Tibial nerve (tissue), 4 donors: ENCODE measurements at places on chromosomes 4 and X.

GRCh38 chrX:115017455-115017854 lies at the start of gene IL13RA2:
TSS of gene IL13RA2 (minus strand) at chrX:115017616. CDS start at chrX:115017269, 347 bp downstream.
- no peak for DNase-seq

DNA sequence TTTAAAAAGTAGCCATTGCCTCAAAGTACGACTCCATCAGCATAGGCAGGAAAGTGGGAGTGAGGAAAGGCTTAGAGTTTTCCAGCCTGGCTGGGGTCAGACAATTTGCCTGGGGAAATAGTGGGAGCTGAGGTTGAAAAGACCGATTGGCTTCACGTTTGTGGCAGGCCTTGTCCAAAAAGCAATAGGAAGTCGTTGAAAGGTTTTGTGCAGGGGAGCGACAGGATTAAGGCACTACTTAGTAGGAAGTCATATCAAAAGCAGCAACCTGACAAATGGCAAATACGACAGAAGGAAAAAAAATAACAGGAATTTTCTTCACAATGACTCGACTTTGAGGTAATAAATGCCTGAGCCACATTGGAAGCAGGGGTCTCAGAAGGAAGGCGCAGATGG lies 691 bp upstream of the EREG start:
- no peak for DNase-seq

GRCh38 chr4:123396307-123397143 lies at the start of gene SPRY1:
TSS of gene SPRY1 (plus strand) at chr4:123396795. CDS start at chr4:123401592, 4,797 bp downstream.
- peak; percentile 87 for DNase-seq

DNA sequence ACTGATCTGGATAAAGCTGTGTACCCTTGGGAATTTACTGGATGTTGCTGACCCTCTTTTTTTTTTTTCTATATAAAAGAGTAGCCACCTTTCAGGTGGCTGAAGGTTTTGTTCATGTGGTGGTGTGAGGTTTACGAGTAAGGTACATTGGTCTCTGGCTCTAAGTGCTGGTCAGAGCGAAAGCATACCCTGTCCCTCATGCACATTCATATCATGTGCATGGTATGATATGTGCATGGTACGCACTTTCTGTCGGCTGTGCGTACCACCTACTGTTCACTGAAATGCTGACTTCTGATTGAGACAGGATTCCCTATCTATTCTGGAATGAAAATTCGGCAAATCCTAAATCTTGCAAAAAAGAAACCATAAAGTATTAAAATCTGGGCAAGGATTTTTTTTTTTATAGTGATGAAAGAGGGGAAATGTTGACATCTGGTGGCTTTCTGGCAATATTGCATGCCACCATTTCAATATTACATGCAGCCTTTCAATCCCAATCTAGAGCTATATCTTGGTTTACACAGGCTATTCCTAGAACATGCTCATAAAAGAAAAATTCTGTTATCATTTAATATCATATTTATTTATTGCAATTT lies 32.8 kb downstream of the FAM149A start:
- no peak for DNase-seq

DNA sequence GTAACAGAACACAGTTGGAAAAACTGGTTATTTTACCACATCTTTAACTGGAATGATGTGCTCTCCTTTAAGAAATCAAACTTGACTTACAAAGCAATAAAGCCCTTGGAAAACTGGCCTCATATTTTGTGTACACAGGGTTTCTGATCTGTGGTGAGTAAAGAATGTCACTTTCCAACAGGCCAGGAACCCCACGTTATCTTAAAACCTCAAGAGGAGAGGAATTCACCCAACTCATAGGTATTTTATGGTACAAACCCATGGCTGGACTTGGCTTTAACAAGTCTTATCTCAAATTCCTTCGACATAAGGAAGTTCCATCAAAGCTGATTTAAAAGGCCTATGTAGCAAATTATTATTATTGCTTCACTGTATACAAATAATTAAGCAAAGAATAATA lies 1735.1 kb downstream of the PCDH7 start:
- no peak for DNase-seq

- no peak for DNase-seq
Measured at GRCh38 chr4:31737419-31737818, 1017.2 kb downstream of the PCDH7 start.

- DNase-seq: no peak
Measured at GRCh38 chrX:94058728-94059382, 384.8 kb downstream of the FAM133A start.

- DNase-seq: no peak
Measured at GRCh38 chr4:182967403-182967802, 50.2 kb upstream of the DCTD start.

DNA sequence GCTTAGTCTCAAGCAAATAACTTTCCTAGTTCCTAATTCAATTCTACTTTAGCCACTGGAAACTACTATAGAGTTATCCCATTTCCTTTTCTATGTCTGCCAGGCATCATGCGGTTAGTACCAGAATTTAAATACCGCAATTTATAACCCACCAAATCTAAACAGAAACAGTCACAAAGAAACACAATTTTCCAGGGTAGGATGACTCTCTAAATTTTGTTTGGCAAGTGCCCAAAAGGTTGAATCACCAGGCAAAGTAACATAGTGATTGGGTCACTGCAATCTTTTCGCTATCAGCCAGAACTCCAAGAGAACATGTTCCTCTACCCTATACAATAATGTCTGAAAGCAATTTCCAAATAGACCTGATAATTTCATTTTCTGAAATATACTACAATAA lies 240.2 kb upstream of the GRIA3 start:
- DNase-seq: no peak

- no peak for DNase-seq
Measured at GRCh38 chrX:73668779-73669178, 105.8 kb downstream of the CHIC1 start.
